ENCODE measurements at places on chromosomes 6 and 20.

DNA sequence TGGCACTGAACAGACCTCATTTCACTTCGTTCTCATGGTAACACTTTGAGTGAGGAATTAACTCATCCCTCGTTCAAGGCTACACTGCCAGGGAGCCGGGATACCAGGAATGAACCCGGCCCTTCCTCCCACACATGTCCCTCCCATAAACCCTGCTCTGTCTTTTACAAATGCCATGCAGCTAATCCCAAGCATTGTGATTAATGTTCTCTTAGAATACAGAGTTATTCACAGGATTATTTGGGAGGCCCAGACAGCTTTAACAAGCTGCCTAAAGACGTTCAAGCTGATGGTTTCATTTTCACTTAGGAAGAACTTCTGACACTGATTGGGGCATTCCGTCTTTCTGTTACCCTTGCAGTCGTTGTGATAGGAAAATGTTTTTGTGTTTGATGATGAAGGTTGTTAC, 42.5 kb upstream of the CD83 start:
- no peak for DNase-seq

DNA sequence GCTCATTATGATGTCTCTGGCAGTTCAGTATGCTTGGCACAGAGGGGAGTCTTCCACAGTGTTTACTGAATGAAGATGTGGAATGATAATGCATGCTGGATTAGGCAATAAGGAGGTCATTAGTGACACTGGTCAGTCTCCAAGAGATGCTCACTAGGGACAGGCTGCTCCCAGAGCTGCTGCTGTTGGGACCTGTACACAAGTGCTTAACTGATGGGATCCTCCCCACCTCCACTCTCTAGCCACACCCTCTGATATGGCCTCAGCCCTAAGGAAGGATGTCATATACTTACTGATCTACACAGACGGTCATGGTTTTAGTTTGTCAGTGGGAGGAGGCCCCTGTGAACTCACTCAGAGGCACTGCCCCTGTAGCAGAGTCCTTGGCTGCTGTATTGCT, 73.4 kb downstream of the MYB start:
- no peak for DNase-seq

- DNase-seq, result no peak
Measured at GRCh38 chr20:20333866-20334265, 34.0 kb upstream of the INSM1 start.

DNA sequence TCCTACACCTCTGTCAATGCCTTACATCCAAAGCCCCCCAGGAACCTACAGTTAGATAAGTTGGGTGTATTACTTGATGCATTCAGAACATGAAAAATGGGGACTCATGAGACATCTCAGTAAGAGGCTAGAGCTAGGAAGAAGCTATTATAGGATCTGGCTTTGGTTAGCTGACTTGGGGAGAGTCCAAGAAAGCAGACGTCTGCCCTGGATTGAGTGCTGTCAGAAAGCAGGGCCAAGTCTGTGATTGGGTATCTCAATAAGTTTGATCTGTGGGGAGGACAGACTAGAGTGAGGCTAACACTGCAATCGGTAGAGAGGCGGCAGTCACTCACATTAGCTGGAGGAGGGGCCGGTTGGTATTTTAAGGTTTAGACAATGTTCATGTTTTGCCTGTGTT, 79.4 kb upstream of the LRFN2 start:
- DNase-seq, result no peak

DNA sequence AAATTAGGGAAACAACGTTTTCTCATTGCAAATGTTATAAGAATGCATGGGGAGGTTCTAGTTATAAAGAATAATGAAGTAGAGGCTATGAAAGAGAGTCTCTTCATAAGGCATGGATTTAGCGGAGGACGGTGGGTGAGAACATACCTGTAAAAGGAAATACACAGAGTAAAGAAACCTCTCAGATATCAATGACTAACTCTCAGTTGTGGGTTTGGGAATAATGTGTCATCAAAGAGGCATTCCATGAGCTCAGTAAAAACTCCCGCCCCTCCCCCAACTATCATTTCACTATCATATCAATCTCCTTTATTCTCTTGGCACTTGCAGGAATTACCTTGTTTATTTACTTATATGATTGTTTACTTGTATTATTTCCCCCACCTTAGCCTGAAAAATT, 695.4 kb downstream of the PTPRT start:
- no peak for DNase-seq

- no peak for DNase-seq
Measured at GRCh38 chr6:156337801-156338200, 439.4 kb upstream of the ARID1B start.

GRCh38 chr6:15522026-15522425, 140.8 kb downstream of the DTNBP1 start:
- no peak for DNase-seq

DNA sequence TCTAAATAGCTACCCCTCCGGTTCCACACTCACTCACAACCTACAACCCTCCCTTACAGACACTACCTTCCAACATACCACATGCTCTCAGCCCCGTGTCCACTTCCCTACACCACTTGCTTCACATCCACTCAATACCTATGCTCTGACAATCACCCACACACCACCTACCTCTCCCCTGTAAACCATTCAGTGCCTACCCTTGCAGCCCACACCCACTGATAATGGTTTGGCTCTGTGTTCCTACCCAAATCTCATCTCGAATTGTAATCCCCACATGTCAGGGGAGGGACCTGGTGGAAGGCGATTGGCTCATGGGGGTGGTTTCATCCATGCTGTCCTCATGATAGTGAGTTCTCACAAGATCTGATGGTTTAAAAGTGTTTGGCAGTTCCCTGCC, 9.8 kb upstream of the ZNF343 start:
- no peak for DNase-seq

DNA sequence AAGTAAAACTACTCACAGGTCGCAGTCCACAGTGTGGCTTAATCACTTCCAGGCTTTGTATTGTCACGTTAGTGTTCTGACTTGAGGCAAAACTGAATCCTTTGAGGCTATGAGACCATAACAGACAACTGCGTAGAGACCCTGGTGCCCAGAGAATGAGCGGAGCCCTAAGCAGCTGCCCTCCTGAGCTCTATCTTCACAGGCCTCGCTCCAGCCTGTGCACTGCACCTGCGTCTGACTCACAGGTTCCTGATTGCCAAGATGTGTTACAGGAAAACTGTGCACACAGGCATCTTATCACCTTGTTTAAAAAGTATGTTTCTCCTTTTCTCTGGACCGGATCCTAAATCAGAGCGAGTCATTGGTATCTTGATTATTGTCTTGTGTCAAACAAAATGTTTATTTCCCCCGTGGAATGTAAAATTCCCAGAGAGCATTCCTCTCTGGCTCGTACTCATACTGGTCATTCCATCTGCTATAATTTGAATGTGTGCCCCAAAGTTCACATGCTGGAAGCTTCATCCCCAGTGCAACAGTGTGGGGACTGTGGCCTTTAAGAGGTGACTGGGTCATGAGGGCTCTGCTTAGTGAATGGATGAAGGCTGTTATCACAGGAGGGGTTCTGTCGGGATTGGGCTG, 25.7 kb downstream of the PRR18 start:
- DNase-seq, result no peak

- DNase-seq, result no peak
Measured at GRCh38 chr6:161922631-161923119, 648.8 kb upstream of the AGPAT4 start.

DNA sequence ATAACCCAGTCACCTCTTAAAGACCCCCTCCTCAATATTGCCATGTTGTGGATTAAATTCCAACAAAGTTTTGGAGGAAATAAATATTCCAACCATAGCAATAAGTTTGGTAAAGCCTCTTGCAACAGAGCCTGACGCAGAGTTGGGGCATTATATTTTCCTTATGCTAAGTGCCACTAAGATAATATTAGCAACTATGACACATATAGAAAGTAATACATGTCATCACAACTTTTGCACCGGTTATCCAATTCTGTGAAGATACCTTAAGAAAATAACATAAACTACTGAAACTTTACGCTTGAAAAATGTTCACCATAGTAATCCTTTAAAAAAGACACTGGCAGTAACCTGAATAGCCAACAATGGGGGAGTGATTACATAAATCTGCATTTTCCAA, 52.2 kb upstream of the TRERF1 start:
- DNase-seq, result no peak

- no peak for DNase-seq
Measured at GRCh38 chr20:535958-536357, 7.6 kb downstream of the CSNK2A1 start.

- DNase-seq, result no peak
Measured at GRCh38 chr20:19603376-19603750, 154.7 kb upstream of the RIN2 start.

- no peak for DNase-seq
Measured at GRCh38 chr6:41252401-41253169, 24.4 kb downstream of the TREML4 start.

DNA sequence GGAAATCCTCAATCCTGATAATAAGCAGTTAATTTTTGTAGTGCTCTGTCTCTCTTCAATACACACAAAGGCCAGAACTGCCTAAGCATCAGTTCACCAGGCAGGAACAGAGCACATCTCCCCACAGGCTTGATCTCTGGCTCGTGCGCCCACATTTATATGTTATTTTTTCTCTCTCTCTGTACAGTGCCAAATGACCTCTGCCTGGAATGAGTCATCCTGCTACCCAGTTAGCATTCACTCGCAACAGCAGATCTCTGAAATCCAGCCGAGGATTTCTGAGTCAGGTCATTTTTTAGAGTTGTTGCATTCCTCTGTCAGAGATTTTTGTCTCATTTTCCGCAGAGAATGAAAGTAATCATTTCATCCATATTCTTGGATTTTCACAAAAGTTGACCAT, 107.1 kb downstream of the COL12A1 start:
- DNase-seq, result peak; percentile 86

- DNase-seq, result no peak
Measured at GRCh38 chr6:161254464-161255253, 19.2 kb downstream of the AGPAT4 start.

DNA sequence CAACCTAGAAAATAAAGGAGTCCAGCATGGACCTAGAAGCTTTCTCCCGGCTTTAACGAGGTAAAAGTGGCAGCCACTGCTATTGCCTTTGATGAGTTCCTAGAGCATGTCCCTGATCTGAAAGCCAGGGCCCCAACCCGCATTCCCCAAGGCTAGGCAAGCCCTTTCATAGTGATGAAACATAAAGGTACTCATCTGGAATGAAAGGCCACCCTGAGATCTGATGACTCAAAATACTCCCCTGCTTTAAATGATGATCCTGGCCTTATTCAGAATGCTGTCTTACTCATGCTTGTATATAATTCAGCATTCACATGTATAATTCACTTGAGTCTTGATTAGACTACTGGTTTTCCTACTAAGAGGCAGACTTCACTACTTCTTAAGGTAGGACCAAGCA, 21.3 kb downstream of the TTPAL start:
- DNase-seq, result peak; percentile 60

GRCh38 chr6:52610011-52610410, 33.2 kb upstream of the TRAM2 start:
- no peak for DNase-seq

DNA sequence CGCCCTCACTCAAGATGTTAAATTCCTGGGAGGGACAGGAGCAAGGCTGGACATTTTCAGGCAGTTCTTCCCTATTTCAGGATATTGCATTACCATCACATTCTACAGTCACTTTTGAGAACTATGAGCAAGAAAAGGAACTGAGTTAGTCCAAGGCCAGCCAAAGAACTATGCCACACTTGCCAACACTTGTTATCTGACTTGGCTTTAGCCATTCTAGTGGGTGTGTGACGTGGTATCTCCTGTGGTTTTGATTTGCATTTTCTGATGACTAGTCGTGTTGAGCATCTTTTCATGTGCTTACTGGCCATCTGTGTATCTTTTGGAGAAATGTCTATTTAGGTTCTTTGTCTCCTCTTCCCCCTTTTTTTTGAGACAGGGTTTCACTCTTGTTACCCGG, 12.0 kb downstream of the XRN2 start:
- DNase-seq, result no peak

- no peak for DNase-seq
Measured at GRCh38 chr6:166969390-166970002, 13.1 kb upstream of the RNASET2 start.

DNA sequence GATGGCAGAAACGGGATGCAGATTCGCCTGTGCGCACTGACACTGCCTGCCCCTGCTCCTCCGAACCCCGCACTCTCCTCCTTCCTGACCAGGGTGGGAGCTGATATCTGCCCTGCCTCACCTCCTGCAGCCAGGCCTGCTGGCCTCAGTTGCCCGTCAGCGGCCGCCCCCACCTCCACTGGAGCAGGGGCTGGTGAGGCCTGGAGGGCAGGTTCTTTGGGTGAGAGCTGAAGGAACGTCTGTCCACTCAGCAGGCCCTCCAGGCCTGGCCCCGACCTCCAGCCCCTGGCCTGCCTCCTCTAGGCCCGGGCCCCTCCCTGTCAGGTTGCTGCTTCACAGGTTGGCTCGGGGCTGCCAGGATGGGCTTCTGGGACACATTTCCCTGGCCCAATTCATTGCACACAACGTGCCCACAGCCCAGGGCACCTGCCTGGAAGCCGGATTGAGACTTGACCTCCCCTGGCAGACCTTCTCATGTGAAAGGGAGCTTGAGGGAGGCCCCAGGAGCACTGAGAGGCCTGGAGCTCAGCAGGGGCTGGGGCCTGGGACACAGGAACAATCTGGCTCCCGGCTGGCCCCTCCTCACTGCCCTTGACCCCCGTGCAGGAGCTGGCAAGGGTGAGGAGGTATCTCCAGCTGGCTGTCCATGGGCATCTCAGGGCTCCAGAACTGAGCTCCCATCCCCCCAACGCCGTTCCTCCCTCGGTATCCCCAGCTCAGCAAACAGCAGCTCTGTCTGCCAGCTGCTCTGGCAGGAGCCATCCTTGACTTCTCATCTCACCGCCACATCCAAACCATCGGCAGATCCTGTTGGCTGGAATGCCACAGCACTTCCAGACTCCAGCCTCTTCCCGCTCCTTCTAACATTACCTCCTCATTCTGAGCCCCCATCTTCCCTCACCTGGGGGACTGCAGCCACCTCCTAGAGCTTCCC, 39.5 kb downstream of the SPDEF start:
- no peak for DNase-seq

DNA sequence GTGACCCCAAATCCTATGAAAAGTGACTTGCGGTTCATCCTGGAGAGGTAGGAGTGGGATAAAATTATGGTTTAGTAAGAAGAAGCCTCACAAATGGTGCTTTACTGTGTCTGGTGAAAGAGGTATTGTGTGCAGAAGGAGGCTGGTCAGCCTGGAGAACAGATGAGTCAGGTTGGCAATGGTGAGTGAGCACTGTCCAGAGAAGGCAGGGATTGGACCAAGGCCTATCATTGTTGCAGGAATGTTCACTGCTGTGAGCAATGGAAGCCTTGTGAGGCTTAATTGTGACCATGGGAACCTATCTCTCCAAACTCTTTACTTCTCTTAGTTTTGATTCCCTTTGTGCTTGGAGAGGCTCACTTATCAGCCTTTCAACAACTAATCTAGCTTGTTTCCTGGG, 89.0 kb upstream of the KCNK16 start:
- DNase-seq, result no peak

GRCh38 chr20:11227602-11228001, 553.8 kb upstream of the JAG1 start:
- no peak for DNase-seq

GRCh38 chr20:59004493-59004762, 2.6 kb downstream of the CTSZ start:
- no peak for DNase-seq

DNA sequence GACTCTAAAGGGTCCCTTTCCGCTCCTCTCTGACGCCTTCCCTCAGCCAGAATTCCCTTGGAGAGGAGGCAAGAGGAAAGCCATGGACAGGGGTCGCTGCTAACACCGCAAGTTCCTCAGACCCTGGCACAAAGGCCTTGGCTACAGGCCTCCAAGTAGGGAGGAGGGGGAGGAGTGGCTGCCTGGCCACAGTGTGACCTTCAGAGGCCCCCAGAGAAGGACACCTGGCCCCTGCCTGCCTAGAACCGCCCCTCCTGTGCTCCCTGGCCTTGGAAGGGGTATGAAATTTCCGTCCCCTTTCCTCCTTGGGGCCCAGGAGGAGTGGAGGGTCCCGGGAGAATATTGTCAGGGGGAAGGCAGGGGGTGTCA, 2.7 kb downstream of the VEGFA start:
- no peak for DNase-seq

Measured in BJ (cell line).